ENCODE measurements at places on chromosomes 6 and 20.
A peak's percentile ranks its signal among the peaks of the same experiment; 100 is the strongest.

DNA sequence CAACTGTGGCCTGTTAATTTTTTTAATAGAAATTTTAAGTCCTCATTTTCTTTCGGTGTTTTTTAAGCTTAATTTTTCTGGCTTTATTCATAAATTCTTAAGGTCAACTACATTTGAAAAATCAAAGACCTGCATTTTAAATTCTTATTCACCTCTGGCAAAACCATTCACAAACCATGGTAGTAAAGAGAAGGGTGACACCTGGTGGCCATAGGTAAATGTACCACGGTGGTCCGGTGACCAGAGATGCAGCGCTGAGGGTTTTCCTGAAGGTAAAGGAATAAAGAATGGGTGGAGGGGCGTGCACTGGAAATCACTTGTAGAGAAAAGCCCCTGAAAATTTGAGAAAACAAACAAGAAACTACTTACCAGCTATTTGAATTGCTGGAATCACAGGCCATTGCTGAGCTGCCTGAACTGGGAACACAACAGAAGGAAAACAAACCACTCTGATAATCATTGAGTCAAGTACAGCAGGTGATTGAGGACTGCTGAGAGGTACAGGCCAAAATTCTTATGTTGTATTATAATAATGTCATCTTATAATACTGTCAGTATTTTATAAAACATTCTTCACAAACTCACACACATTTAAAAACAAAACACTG, 10.1 kb downstream of the HFE start:
- DNase-seq, result no peak

GRCh38 chr20:40703975-40704530, 15.0 kb upstream of the MAFB start:
- DNase-seq, result peak; percentile 53

- no peak for DNase-seq
Observed at GRCh38 chr6:27332692-27333641, 20.9 kb upstream of the POM121L2 start.

- DNase-seq, result no peak
Observed at GRCh38 chr6:53301801-53302537, 46.8 kb downstream of the ELOVL5 start.

DNA sequence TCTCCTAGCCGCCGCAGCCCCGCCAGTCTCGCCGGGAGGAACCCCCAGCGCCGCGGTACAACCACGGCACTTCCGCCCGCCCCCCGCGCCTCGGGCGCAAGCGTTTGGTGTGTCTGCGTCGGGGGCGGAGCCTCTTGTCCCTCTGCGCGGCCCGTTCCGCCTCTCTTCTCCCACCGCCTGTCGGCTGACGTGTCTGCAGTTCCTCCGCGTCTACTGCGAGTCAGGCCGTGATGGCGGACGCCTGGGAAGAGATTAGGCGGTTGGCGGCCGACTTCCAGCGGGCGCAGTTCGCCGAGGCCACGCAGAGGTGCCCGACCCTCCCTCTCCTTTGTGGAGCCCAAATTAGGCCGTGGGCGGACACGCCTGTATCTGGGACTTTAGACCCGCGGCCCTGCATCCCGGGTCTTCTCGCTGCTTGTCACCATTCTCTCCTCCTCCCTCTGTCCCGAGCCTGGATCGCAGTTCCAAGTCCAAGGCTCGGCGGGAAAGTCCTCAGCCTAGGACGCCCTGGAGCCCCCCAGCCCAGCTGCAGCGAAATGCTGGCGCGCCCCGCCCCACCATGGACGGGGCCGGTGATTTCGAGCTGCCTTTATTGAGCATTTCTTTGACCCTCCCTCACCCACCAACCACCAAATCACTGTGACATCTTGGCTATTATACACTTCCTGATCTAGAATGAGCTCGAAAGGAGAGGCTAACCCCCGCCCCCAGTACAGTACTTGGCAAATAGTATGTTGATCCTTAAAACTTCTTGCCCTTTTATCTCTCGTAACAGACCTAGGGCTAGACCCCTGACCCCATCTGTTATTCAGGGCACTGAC, at the start of gene UFL1:
UFL1 (plus strand) TSS at position 163 of the 821 bp plus-strand sequence; CDS start at position 231, 68 bp downstream.
- peak; percentile 97 for DNase-seq

GRCh38 chr6:88872962-88873361, 90.5 kb downstream of the RNGTT start:
- DNase-seq, result no peak

- DNase-seq, result no peak
Observed at GRCh38 chr6:43996618-43997344, 130.5 kb downstream of the MRPL14 start.

DNA sequence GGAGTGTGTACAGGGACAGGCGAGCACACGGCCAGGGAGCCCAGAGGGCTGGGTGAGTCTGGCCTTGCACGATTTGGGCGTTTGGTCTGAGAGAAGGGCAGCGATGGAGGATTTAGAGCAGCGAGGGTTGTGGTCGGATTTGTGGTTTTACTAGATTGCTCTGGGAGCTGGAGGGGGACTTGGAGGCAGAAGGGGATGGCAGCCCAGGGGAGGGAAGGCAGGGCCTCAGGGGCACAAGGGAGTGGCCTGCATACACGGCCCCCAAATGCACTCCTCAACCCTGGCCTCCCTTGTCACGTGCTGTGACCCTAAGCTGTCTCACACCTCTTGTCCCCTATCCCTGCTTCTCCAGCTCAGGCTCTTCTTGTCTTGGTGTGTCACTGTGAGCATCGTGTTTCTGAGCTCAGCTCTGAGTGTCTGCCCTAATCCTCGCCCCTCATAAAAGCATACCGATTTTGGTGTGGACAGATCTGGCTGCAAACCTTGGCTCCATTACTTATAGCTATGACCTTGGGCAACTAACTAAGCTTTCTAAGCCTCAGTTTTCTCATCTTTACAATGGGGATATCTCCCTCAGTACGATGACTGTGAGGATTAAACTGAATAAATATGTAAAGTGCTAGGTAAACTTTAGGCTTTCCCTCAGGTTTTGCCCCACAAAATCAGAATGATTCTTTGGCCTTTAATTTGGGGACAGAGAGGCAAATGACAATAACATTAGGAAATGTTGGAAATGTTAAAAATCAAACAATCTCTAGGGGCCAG, 120.1 kb upstream of the ARMC2 start:
- DNase-seq, result peak; percentile 45

GRCh38 chr6:11589261-11589660, 51.7 kb downstream of the TMEM170B start:
- no peak for DNase-seq

GRCh38 chr6:5250911-5251310, 9.8 kb downstream of the LYRM4 start:
- no peak for DNase-seq

GRCh38 chr6:2021713-2022125, 223.7 kb downstream of the GMDS start:
- DNase-seq, result no peak

- DNase-seq, result no peak
Observed at GRCh38 chr20:59013959-59014608, 5.1 kb upstream of the TUBB1 start.

DNA sequence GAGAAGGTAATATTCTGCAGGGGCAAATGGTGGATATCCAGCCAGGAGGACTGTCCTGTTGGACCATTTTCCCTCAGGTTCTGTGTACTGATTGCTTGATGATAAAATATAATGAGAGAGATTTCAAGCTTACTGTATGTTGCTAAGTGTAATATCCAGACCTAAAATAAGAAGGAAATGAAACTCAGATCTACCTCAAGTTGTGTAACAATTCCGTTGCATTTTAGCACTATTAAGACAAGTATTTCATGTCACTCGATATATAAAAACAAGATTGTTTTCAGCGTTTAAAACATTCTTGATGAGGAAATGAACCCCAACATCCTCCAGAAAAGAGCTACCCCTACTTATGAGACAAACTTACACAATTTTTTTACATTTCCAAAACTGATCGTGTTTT, 57.2 kb downstream of the RGS17 start:
- DNase-seq, result no peak

- DNase-seq, result no peak
Observed at GRCh38 chr20:48425817-48426612, 401.8 kb downstream of the PREX1 start.

DNA sequence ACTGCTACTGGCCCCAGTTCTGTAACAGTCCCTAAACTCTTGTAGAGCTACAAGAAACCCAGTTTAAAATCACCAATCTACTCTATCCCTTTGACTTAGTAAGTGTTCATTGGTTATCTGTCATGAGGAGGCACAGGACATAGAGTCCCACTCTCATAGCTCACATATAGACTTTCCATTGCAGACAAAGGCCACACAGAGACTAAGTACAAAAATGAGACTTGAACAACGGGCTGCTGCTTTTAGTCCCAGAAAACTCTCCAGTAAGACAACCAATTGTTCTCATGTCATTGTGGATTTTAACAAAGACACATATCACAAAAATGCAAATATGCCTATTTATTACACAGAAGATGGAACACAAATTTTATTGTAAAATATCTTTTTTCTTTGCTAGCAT, 197.4 kb downstream of the PTPRK start:
- DNase-seq, result no peak

DNA sequence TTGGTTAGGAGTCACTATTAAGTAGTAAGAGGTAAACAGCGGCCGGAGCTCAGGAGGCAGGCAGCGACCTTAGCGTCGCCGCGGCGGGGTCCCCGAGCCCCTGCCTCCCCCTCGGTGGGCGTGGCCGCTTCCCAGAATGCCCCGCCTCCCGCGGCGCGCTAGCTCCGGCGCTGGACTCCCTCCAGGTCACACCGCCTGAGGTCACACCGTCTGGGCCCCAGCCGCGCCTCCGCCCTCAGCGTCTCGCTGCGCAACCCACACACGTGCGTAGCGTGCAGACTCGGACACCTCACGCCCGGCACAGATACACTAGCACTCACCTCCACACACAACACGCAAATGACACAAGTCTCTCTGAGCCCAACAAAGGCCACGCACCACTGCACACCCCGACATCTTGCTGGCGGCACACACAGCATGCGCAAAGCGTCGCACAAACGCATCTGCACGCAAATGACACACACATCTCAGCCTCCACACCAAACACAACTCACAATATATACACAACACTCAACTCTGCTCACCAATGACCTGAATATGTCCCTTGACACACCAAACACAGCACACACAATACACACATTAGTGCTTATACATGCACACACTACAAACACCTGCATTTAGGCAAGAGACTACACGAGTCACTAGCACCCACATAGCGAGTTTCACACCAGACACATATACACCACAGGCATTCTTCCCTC, 17.6 kb upstream of the CDKN1A start:
- no peak for DNase-seq

GRCh38 chr6:7881765-7882500, 28.7 kb downstream of the TXNDC5 start:
- no peak for DNase-seq

GRCh38 chr20:13262671-13263360, 41.7 kb downstream of the ISM1 start:
- no peak for DNase-seq

DNA sequence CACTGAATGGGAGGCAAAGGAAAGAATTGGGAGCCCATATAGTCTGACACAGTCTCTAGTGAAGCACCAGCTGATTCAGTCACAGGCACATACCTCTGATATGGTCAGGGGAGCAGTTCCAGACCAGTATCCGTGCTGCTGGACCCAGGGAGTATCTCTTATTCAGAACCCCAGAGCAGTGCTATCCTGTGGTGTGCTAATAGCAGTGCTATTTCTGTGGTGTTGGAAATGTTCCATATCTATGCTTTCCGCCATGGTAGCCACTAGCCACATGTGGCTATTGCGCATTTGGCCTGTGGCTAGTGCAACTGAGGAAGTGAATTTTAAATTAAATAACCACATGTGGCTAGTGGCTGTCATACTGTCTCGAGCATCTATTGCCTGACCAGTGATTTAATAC, 11.0 kb downstream of the SCUBE3 start:
- DNase-seq, result no peak

GRCh38 chr6:35477551-35478179, 9.5 kb downstream of the RPL10A start:
- DNase-seq, result no peak

GRCh38 chr6:148538261-148539190, 195.9 kb downstream of the SASH1 start:
- peak; percentile 38 for DNase-seq

GRCh38 chr6:49698478-49698877, 14.9 kb downstream of the CRISP2 start:
- DNase-seq, result no peak

GRCh38 chr20:9516234-9516871, 2.0 kb downstream of the LAMP5 start:
- DNase-seq, result no peak

GRCh38 chr6:1662534-1662933, 52.8 kb downstream of the FOXC1 start:
- DNase-seq, result no peak

DNA sequence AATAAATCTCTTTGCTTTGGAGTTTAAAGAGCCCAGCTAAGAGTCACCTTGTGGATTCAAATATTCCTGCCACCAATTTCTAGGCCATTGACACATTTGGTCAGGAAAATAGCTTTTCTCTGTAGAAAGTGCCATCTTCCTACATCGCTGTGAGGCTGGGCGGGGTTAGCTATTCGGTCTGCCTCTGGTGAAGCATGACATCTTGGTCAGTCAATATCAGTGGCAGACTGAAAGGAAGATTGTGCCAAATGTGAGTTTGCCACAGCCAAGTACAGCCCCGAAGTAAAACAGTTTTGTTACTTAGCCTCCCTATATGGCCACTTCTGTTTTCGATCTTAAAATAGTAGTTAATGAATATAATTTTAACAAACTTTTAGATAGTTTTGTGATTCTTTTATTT, 65.5 kb upstream of the FABP7 start:
- DNase-seq, result no peak

DNA sequence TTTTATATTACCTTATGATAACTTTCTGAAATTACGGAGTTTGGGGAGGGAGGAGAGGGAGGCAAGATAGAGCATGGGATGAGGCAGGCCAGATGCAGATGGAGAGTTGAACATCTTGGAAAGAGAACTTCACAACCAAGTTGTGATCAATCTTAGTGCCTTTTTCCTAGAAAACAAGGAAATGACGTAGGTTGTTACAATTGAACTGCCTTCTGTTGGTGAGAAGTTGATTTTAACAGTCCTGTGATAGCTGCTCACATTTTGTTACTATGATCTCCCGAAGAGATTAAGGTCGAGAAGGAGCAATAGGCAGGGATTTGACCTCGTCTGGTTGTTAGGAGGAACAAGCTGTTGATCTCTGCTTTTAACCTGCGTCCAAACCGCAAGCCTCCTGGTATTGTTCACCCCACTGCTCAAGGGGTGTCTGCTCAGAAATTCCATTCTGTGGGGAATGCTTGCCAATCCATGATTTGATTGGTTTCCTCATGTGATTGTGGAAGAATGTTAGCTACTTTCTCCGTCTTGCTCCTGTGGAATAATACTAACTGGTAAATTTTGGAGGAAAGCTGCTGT, 35.1 kb downstream of the TIAM2 start:
- DNase-seq, result no peak

DNA sequence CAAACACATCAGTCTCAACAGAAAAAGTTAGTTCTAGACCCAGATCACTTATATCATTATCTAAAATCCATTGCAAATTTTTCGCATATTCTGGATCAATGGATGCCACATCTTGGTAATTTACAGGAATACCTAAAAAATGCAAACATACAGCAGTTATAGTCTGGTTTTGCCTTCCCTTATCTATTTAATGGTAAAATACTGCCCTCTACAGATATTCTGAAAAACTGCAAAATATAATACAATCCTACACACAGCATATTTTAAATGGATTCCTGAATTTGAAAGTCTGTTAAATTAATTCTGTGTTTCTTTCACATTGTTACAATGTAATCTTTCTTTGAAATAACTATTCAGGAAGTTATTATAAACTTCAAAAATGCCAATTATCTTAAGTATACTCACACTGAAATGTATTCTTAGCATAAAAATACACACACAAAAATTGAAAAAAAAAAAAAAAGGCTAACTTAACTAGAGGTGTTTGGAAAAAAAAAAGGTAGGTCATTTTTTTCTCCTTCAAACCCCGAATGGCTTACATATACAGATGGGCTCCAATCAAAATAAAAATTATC, 88.4 kb downstream of the HACE1 start:
- no peak for DNase-seq

Measured in coronary artery (tissue), 2 donors.